Fibroblast of skin of right biceps (primary cell): ENCODE measurements at places on chromosomes 12 and 14.

- DNase-seq, result no peak
Measured at GRCh38 chr12:132561427-132562156, 48.8 kb downstream of the LRCOL1 start.

- DNase-seq, result no peak
Measured at GRCh38 chr12:4280351-4281163, 7.0 kb downstream of the CCND2 start.

- DNase-seq, result peak; percentile 35
Measured at GRCh38 chr12:122840580-122841513, 5.6 kb downstream of the HIP1R start.

GRCh38 chr12:75170640-75171185, 38.9 kb downstream of the KCNC2 start:
- DNase-seq, result no peak

- DNase-seq, result no peak
Measured at GRCh38 chr12:53807322-53807860, 55.6 kb upstream of the CISTR start.

- peak; percentile 30 for DNase-seq
Measured at GRCh38 chr12:132638541-132639408, 20.2 kb downstream of the P2RX2 start.

GRCh38 chr12:4780641-4781611, 60.7 kb downstream of the GALNT8 start:
- DNase-seq, result no peak

DNA sequence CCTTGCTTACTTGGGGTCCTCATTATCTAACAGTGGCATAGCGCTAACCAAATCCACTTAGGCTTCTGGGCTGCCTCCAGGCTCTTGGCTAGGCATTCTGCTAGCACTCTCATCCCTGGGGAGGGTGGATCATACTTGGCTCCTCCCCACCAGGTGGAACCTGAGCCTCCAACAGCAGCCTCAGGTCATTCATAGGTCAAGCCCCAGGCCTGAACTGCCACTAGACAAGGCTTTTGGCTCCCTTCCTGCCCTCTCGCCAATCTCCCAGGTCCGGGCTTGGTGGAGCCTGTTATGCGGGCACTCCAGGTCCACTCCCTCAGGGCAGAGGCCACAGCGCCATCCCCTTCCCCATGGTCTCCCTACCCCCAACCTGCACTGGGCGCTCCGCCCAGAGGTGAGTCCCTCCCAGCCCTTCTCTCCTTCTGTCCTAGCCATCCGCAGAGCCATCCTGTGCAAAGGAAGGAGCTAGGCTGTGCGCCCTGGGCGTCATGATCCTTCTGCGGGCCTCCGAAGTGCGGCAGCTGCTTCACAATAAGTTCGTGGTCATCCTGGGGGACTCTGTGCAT, 154.9 kb upstream of the AMIGO2 start:
- no peak for DNase-seq

DNA sequence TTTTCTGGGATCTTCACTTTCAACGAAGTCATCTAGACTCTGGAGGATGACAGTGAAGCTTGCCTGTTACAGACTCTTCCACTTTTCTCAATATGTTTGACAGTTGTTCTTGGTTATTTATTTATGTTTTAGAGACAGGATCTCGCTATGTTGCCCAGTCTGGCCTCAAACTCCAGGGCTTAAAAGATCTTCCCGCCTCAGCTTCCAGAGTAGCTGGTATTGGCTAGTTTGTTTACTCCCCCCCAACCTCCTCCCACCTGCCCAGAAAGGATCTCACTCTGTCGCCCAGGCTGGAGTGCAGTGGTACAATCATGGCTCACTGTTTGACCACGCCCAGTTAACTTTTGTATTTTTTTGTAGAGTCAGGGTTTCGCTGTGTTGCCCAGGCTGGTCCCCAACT, 3.3 kb downstream of the SPATS2 start:
- DNase-seq, result no peak

GRCh38 chr12:104599272-104600035, 142.7 kb downstream of the CHST11 start:
- no peak for DNase-seq

GRCh38 chr12:29104516-29104915, 44.6 kb upstream of the FAR2 start:
- no peak for DNase-seq

DNA sequence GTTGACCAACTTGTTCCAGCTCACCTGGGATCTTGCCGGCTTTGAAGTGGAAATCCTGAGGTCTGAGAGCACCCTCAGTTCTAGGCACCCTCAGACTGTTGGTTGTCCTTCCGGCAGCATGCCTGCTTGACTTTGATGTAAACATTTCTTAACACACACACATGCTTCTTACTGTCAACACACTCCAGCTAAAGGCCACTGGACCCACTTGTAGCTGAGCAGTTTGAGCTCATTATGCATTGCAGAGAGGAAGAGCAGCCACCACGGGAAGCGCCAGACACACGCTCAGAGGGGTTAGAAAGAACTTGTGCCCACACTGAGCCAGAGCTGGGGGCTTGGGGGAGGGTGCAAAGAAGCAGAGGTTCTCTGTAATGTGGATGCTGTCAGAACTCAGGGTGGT, 55.8 kb downstream of the TNFAIP2 start:
- DNase-seq, result no peak

DNA sequence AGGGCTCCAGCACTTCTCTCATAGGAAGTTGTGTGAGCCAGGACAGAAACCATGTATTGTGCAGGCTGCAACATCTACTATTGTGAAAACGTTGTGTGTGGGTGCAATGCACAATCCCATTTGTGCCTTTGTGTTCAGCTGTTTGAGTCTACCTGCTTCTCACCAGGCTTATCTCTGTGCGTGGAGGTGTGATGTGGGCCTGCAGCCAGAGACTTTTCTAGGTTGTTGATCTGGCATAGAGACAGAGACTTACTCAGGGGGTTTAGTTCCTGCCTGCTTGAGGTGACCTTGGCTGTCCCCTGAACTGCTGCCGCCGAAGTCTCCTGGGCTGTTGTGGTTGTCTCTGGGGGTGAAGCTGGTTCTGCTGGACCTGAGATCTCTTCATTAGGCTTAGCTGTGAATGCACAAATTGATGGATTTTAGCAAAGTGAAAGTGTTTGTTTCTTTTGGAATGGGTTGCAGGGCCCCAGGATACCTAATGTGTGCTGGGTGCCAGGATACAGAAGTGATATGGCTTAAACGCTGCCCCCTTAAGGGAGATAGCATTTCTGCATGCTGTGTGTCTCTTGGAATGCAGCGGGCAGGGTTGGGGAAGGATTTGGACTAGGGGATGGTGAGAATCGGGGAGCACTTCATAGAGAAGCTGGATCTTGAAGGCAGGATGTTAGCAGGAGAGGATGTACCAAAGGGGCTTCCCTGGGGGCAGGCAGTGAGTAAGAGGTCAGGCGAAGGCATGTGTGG, 2.5 kb downstream of the LACRT start:
- no peak for DNase-seq
